ENCODE measurements at places on chromosomes 4 and X.

DNA sequence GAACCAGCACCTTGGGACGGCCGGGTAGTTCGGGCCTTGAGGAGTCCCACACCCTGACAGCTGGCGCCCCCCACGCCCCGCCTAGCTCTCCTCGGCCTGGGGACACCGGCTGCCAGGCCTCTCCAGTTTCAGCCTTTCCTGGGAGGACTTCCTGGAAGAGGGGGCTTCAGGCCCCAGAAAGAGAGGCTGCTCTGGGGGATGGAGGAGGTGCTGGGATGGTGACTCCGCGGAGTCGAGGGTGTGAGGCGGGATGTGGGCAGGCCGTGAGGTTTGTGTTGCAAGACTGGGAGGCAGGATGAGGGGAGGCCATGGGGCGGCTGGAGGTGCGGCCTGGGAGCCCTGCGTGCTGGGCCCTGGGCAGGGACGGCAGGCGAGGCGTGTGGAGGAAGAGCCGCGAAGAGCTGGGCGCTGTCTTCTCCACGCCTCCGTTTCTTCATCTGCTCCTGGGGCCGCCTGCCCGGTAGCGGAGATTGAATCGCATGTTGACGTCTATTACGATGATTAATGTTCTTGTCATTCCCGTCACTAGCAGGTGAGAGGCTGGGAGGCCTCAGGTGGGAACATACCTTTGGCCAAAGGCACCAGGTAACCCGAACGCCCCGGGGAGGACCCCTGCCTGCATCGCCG, 918 bp upstream of the FGFRL1 start:
- H3K27me3 ChIP-seq = peaks cover 37% of the 10 kb centered on the region
- peaks cover 29% of the 10 kb centered on the region for H3K4me1 ChIP-seq
- H3K36me3 ChIP-seq = peaks cover 3% of the 10 kb centered on the region
- peak overlapping the region; percentile 27 for H3K4me3 ChIP-seq

GRCh38 chr4:98890702-98891455, 38.1 kb downstream of the EIF4E start:
- DNase-seq = no peak
- H3K27me3 ChIP-seq = no peaks in the 10 kb centered on the region
- no peak overlapping the region for H3K27ac ChIP-seq
- peaks cover 16% of the 10 kb centered on the region for H3K36me3 ChIP-seq
- no peak overlapping the region for H3K4me3 ChIP-seq

DNA sequence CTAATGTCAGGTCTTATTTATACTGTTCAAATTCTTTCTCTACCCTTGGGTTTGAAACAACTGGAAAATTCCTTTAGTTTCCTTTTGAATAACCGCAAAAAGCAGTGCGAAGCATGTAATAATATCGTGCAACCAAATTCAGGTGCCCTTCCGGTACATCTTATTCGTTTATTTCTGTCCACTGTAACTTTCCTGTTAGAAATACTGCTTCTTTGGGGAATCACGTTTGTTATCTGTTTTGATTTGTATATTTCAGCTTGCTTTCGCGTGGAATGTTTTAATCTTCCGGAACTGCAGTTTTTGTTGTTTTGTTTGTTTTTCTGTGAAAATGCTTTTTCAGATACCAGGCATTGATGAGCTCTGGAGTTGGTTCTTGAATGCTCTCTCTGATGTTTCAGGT, 85.7 kb upstream of the HPRT1 start:
- no peak for DNase-seq
- no peaks in the 10 kb centered on the region for H3K36me3 ChIP-seq
- H3K4me1 ChIP-seq = no peaks in the 10 kb centered on the region
- peak overlapping the region; percentile 98 for H3K27ac ChIP-seq
- no peaks in the 10 kb centered on the region for H3K27me3 ChIP-seq

- H3K36me3 ChIP-seq = no peaks in the 10 kb centered on the region
- peaks cover 91% of the 10 kb centered on the region for H3K27me3 ChIP-seq
- no peaks in the 10 kb centered on the region for H3K4me1 ChIP-seq
- no peak overlapping the region for H3K4me3 ChIP-seq
- no peak overlapping the region for H3K27ac ChIP-seq
Observed at GRCh38 chr4:8893624-8894423, 22.2 kb upstream of the HMX1 start.

DNA sequence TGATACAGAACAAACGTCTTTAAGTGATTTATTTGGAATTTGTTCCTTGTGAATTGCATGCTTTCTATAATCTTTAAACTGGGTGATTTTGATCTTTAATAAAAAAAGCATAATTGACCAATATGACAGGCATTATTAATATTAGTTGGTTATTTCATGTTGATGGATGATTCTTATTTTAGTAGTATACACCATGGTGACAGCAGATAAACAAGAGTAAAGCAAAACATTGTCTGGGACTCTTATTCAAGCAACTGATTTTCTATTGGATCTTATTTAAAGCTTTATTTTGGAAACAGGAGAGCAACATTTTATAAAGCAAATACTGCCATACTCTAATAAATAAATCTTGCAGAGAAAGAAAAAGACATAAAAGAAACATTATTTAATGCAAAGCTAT, 591.4 kb upstream of the GNPDA2 start:
- H3K4me3 ChIP-seq = no peak overlapping the region
- H3K27me3 ChIP-seq = no peaks in the 10 kb centered on the region
- no peaks in the 10 kb centered on the region for H3K36me3 ChIP-seq
- H3K4me1 ChIP-seq = no peaks in the 10 kb centered on the region

DNA sequence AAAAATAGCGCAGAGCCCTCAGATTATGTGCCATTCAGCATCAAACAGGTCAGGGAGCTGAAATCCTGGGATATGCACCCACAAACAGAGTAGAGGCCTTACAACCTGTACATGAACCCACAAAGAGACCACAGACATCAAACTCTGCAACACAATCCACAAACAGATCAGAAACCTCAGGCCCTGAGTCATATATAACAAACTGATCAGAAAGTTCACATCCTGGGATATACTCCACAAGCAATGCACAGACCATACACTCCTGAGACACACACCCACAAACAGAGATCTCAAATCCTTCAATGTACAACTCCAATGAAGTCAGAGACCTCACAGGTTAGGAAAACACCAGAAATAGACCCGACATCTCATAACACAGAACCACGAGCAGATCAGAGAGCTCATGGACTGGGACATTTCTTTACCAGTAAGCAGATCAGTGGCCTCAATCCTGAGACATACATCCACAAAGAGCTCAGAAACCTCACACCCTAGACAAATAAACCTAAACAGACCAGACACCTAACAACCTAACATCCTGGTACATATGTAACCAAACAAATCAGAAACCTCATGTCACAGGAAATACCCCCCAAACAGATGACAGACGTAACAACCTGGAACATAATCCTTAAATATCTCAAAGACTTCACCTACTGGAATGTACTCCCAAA, 24.2 kb downstream of the SUV39H1 start:
- H3K27ac ChIP-seq = no peak overlapping the region
- H3K4me3 ChIP-seq = no peak overlapping the region
- H3K36me3 ChIP-seq = no peaks in the 10 kb centered on the region
- H3K27me3 ChIP-seq = no peaks in the 10 kb centered on the region
- no peaks in the 10 kb centered on the region for H3K4me1 ChIP-seq

DNA sequence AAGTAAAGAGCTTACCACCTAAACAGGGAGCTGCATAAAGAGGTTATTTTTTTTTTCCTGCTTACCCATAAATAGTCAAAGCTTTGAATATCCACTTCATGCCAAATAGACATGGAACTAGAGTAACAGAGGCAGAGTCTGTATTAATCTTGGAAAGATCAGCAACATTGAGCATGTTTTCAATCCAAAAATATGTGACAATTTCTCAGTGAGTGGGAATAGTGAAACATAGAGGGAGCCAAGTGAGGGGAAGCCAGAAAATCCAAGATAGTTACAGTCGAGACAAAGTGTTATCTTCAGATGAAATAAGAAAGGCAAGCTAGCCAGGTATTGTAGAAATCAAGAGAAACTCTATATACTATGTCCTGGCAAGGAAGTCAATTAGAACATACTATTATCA, 122.3 kb upstream of the TACR3 start:
- no peak overlapping the region for H3K4me3 ChIP-seq
- H3K27me3 ChIP-seq = no peaks in the 10 kb centered on the region
- no peak for DNase-seq
- H3K27ac ChIP-seq = no peak overlapping the region
- H3K36me3 ChIP-seq = no peaks in the 10 kb centered on the region

DNA sequence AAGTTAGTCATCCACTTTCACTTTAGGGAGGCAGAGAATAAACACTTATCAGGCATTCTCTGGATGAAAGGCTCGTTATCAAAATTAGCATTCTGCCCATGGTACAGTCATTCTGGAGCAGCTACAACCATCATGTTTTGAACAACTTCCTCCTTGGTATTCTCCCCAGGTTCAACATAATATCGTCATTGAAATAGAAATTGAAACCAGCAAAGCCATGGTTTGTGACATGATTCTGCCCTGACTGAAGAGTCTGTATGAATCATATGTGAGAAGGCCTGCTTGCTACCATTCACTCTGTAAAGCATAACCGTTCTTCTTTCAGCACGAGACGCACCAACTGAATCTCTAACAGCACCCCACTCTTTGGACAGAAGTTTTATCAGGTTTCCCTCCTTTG, 127.5 kb upstream of the RADX start:
- H3K27me3 ChIP-seq = no peaks in the 10 kb centered on the region
- H3K4me1 ChIP-seq = no peaks in the 10 kb centered on the region
- no peak overlapping the region for H3K27ac ChIP-seq
- DNase-seq = no peak

All from large intestine (tissue), 12 donors.